ENCODE measurements at places on chromosomes 4 and X.

- no peak for DNase-seq
Observed at GRCh38 chr4:107951551-107951950, 20.2 kb downstream of the CYP2U1 start.

GRCh38 chr4:109211671-109212070 lies 90.8 kb downstream of the COL25A1 start:
- DNase-seq = no peak

DNA sequence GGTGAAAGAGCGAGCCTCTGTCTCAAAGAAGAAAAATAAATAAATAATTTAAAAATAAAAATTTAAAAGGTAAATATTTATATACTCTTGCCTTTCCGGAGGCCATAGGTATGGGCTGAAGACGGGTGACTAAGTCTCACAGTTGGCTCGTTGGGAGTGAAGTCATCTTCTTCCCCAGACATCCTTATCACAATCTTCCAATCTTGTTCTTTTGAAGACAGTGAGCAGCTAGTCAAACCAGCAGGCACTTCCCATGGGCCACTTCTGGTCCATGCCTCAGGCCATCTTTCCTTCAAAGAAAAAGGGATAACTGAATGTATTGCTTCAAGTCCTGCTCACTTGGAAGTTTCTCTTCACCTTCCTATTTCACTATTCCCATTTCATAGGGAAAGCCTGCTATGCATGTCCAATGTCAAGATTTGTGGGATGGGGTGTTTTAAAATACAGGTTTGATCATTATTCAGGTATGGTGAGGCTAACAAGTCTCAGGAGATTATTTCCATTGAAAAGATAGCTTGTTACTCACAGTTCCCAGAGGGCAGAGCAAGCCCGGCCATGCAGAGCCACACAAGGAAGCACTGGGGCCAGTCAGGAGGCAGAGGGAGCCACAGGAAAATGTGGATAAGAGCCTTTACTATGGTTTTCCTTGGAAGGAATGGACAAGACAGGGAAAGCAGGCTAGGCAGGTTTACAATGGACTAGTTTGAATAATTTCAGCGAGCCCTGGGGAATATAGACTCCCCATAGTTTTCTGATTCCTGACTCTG lies 33.3 kb upstream of the VCX2 start:
- DNase-seq = no peak

DNA sequence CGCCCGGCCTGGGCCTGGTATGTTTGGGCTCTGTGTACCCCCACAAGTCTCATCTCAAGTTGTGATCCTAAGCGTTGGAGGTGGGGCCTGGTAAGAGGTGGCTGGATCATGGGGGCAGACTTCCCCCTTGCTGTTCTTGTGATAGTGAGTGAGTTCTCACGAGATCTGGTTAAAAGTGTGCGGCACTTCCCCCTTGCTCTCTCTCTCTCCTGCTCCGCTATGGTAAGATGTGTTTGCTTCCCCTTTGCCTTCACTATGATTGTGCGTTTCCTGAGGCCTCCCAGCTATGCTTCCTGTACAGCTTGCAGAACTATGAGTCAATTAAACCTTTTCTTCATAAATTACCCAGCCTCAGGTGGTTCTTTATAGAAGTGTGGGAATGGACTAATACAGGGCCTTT lies 53.0 kb downstream of the CHST7 start:
- no peak for DNase-seq

GRCh38 chrX:38500866-38501265 lies 60.5 kb upstream of the TSPAN7 start:
- DNase-seq = no peak

GRCh38 chr4:127445471-127445870 lies 187.3 kb upstream of the INTU start:
- no peak for DNase-seq

GRCh38 chrX:137916090-137916746 lies 350.3 kb downstream of the ZIC3 start:
- peak; percentile 85 for DNase-seq

- DNase-seq = no peak
Observed at GRCh38 chr4:124940387-124940786, 227.9 kb upstream of the ANKRD50 start.
